Breast epithelium (tissue), 4 donors: ENCODE measurements at places on chromosomes 1 and 21.

DNA sequence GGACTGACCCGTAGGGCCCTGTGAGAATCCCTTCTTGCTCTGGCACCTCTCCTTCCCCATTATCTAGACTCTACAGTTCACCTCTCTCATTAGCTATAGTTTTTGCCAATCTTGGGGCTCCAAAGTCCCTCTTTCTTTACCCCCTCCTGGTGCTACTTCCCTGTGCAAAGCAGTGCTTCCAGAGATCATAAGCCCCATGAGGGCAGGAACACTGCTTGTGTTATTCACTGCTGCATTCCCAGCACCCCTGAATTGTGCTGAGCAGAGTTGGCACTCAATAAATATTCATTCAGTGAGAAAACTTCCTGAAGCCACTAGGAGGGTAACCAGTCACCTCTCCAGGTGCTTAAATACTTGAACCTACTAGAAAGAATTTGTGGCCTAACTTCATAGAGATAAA, 2.1 kb upstream of the H3-3A start:
- no peaks in the 10 kb centered on the region for H3K27me3 ChIP-seq
- peaks cover 5% of the 10 kb centered on the region for H3K4me1 ChIP-seq
- no peak overlapping the region for H3K4me3 ChIP-seq
- H3K36me3 ChIP-seq = no peaks in the 10 kb centered on the region
- H3K27ac ChIP-seq = peak overlapping the region; percentile 98

- no peak overlapping the region for H3K4me3 ChIP-seq
- no peak for DNase-seq
These were observed 131.7 kb downstream of the HHIPL2 start for GRCh38 chr1:222416001-222416791.

GRCh38 chr1:231045286-231045685, 5.2 kb upstream of the FAM89A start:
- DNase-seq = no peak
- no peak overlapping the region for H3K27ac ChIP-seq
- no peak overlapping the region for H3K4me3 ChIP-seq

DNA sequence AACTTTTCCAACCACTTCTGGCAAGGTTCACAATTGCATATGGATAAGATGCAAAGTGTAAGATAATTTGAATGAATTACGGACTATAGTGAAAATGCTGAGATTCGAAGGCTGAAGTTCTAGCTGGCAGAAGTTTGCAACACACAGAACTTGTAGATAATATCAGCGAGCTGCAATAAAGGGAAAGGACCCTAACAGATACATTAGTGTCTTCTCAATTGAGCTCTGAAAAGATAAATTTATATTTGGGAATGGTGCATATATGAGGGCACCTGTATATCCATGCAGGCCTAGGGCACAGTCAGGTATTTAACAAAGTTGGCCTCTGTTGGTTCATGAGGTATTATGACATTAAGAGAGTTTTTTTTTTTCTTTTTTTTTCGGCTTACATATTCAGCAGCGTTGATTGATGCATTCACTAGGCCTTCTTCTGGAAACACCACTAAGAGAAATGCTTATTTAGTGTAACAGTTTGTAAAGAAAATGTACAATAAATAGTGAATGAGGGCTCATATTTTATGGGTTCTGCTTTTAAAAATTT, 2.2 kb downstream of the NFIA start:
- no peaks in the 10 kb centered on the region for H3K36me3 ChIP-seq
- H3K4me1 ChIP-seq = no peaks in the 10 kb centered on the region
- DNase-seq = no peak
- H3K4me3 ChIP-seq = peak overlapping the region; percentile 94
- no peaks in the 10 kb centered on the region for H3K27me3 ChIP-seq

GRCh38 chr1:109845658-109846057, 65.0 kb upstream of the CSF1 start:
- no peaks in the 10 kb centered on the region for H3K27me3 ChIP-seq
- no peak overlapping the region for H3K4me3 ChIP-seq
- H3K36me3 ChIP-seq = no peaks in the 10 kb centered on the region
- no peaks in the 10 kb centered on the region for H3K4me1 ChIP-seq
- no peak for DNase-seq

DNA sequence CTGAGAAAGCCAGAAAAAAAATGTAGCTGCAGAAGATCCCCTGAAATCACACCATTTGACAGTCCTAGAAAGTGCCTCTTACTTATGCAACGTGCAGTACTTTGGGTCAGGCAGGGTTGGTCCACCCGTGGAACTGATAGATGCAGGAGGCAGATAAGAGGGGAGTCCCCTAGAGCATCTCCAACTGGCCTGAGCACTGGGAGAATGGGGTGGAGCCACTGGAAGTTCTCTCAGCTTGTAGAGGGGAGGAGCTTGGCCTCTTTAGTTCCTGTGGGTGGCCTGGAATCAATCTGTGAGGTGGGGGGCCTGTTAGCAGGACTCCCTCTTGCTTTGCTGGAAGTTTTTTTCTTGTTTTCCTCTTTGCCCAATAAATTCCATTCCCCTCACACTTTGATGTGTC, 335.7 kb upstream of the NCAM2 start:
- no peak overlapping the region for H3K4me3 ChIP-seq
- H3K27ac ChIP-seq = no peak overlapping the region
- no peaks in the 10 kb centered on the region for H3K4me1 ChIP-seq
- no peaks in the 10 kb centered on the region for H3K36me3 ChIP-seq

DNA sequence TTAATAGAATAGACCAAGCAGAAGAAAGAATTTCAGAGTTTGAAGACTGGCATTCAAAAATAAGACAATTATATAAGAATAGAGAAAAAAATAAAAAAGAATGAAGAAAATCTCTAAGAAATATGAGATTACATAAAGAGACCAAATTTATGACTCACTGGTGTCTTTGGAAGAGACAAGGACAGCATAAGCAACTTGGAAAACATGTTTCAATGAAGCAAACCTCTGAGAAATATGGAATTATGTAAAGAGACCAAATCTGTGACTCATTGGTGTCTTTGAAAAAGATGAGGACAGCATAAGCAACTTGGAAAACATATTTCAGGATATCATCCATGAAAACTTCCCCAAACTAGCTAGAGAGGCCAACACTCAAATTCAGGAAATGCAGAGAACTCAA, 60.4 kb upstream of the LYPLAL1 start:
- no peaks in the 10 kb centered on the region for H3K27me3 ChIP-seq
- no peaks in the 10 kb centered on the region for H3K36me3 ChIP-seq
- H3K27ac ChIP-seq = no peak overlapping the region
- DNase-seq = no peak
- no peak overlapping the region for H3K4me3 ChIP-seq
- no peaks in the 10 kb centered on the region for H3K4me1 ChIP-seq
